ENCODE measurements at places on chromosomes 3 and 15.

DNA sequence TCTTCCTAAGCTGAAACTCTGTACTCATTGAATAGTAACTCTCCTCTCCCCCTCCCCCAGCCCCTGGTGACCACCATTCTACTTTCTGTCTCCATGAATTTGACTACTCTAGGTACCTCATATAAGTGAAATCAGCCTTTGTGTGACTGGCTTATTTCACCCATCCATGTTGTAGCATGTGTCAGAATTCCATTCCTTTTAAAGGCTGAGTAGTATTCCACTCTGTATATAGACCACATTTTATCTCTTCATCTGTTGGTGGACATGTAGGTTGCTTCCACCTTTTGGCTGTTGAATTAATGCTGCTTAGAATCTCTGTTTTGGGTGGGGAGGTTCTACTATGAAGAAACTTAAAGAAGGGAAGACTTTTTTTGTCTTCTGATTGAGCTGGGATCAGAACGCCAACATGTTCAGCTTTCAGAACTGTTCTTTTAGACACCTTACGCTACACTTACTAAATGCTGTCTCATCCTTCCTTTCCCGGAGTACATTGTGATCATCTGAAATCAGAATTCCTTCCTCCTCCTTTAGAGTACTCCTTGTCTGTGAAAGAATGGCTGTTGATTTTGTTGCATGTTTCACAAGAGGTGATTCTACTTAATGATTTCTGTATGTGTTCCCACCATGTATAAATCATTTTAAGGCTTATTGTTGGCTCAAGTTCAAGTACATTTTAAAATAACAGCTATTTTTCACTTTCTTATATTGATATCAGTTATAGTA, 50.3 kb downstream of the MRPS25 start:
- no peak for DNase-seq

DNA sequence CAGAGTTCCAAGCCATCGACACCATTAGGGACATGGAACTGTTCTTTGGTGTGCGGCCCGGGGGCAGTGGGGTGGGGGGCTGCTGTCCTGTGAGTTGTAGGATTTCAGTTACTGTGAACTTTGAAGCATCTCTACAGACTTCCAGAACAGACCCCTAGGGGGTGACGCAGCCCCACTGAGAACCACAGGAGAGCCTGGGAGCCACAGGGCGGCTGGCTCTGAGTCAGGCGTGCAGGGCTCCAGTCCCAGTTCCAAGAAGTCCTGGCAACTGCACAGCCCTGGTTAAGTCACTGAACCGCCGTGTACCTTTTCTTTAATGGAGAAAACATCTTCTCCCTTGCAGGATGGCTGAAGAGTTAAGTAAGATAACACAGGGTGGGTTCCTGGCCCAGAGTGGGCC, 23.5 kb upstream of the LRTM1 start:
- DNase-seq = no peak

DNA sequence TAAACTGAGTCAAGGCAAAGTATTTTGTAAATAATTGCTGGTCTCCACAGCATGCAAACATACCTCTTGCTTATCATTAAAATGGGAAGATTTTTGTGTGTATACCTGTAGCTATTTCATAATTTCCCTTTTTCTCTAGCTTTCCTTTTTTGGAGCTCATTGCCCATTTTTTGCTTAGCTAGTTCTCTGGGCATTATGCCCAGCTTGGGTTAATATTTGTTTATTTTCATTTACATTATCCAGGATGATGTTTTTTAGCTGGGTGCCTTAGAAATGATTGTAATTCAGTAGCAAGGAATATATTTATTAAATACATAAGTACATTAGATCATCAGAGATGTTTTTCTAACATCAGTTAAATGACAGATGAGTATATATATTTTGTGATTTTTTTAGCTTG, 1271.7 kb upstream of the GBE1 start:
- DNase-seq = no peak

DNA sequence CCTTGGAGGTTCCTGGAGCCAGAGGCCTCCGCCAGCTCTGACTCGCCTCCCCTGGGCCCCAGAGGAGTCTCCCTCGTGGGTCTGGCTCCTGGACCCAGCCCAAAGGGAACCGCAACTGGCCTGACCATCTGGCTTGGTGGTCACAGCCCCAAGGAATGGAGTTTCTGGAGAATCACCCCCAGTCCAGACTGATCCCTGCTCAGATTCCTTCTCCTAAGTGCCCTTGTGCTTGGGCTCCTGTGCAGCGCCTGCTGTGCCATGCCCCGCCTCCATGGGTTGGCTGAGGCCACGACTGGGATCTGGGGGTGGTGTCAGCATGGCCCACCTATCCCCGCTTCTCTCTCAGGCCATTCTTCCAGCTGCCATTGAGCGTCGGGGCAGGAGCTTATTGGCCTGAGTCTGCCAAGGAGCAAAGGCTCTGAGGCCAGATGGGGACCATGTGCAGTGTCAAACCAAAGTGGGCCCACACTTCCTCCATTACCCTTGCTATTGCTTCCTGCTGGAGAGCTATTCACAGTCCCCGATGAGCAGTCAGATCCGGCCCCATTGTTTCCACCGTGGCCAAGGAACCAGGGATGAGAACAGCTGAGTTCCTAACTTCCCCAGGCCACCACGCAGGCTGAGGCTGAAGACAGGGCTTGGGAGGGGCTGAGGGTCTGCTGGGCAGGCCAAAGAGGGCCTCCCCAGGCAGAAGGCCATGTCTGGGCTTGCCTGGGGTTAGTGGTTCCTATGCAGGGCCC, 19.0 kb downstream of the CSPG4 start:
- DNase-seq = no peak

- no peak for DNase-seq
Observed at GRCh38 chr3:62373714-62374333, 474 bp upstream of the FEZF2 start.

- no peak for DNase-seq
Observed at GRCh38 chr3:157330206-157330605, 106.4 kb upstream of the PTX3 start.

- no peak for DNase-seq
Observed at GRCh38 chr3:153621953-153622352, 459.9 kb downstream of the RAP2B start.

DNA sequence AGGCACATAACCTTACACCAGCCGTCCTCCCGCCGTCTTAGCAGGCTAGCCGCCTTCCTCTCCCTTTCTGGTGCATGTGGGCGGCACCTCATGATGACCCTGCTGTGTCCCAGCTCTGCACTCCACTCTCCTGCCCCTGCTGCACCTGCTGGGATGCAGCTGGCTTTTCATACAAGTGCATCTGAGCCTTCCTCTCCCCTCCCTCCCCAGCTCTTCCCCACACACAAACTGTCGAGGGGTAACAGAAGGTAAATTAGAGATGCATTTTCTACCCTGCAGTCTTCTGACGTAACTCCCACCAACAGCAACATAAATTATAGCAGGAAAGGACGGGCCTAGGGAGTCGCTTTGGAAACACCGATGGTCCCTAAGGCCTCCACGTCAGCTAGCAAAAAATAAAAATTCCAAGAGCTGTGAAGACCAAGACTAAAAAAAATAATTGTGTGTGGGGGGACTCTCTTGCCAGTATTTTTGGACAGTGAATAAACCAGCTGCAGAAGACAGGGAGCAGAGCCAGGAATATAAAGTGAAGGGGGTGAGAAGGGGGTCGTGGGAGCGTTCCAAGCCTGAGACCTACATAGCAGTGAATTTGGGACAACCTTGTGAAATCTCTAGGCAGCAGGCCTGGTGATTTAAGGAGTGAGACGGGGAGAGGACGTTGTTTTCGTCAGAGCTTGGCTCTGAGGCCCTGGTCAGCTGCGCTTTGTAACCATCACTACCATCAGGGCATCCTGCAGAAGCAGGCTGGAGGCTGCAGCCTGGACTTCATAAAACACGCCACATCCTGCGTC, 216.2 kb downstream of the ADAMTS17 start:
- DNase-seq = no peak

DNA sequence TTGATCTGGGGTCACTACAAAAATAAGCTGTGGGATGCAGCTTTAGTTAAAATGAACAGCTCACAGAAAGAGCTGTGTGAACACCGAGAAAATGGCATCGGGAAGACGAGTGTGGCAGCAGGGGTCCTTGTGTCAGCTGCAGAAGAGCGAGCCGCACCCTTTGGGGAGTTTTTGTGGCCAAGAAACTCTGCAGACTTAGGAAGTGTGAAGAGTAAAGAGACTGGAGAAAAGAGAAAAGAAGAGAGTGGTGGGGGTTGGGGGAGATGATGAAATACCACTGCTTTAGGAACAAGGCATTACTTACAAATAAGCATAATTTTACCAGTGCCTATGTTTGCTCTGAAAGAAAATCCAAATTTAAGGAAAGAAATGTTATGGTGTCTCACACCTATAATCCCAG, 147.8 kb downstream of the LRRC28 start:
- DNase-seq = no peak
